Stimulated activated CD4-positive, alpha-beta T cell treated with anti-CD3 and anti-CD28 coated beads, Interleukin-1b, Interleukin-23, amount 100 ng/mL, for 48 hours (primary cell): ENCODE measurements at places on chromosomes 16 and 17.

DNA sequence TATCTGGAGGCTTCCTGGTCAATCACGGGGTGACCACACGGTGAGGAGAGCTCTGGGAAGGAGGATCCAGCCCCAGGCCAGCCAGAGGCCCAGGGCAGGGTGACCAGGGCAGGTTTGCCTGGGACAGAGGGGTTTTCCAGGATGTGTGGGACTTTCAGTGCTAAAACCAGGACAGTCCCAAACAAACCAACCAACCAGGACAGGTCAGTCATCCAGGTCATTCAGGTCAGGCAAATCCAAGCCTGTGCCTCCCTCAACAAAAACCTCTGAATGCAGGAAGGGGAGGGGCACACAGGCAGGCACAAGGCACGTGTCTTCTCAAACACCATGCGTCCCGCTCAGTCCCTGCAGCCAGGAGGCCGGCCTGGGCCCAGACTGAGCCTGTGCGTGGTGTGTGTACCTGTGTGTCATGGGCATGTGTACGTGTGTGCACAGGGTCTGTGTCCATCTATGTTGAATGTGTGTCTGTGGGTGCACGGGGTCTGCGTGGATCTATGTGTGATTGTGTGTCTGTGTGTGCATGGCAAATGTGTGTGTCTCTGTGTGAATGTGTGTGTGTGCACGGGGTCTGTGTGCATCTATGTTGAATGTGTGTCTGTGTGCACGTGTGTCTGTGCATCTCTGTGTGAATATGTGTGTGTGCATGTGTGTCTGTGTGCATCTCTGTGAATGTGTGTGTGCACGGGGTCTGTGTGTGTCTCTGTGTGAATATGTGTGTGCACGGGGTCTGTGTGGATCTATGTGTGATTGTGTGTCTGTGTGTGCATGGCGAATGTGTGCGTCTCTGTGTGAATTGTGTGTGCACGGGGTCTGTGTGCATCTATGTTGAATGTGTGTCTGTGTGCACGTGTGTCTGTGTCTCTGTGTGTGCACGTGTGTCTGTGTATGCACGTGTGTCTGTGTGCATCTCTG lies 78.9 kb downstream of the RTN4RL1 start:
- DNase-seq: no peak

DNA sequence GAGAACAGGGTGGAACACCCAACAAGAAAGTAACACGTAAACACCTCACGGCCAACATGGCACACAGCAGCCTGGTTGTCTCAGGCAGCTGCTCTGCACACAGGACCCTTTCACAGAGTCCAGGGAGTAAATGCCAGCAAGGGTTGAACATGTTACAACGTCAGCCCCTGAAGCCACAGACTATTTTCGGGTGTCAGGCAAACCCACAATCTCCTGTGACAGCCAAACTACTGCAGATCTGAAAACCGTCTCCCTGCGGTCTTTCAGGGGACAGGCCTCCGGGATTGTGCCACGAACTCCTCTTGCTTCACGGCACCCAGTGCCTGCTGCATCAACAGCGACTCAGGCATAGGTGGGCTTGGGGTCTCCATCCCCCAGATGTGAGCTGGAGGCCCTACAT lies 127.7 kb downstream of the XYLT1 start:
- DNase-seq: peak; percentile 37

DNA sequence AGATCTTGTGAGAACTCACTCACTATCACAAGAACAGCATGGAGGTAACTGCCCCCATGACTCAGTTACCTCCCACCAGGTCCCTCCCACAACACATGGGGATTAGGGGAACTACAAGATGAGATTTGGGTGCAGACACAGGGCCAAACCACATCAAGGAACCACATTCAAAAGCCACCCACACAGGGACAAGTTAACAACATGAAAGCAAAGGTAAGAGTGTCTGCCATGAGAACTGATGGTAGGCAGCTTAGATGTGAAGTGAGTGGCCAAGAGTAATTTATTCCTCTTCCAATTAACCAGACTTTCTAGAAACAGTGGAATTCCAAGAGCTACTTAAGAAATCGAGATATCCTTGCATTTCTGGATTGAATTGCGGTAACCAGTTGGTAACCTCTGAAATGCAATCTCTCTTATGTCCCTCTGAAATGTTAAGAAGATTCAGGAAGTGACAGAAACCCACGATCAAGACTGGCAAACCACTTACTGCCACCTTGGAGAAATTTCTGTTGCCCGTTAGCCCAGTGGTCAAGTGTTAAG lies 167.4 kb upstream of the CACNG5 start:
- peak; percentile 81 for DNase-seq

- no peak for DNase-seq
Measured at GRCh38 chr16:59591480-59591879, 857.4 kb upstream of the GOT2 start.

- DNase-seq: no peak
Measured at GRCh38 chr17:32943206-32943605, 15.3 kb downstream of the TMEM98 start.

GRCh38 chr17:27206447-27206846 lies 87.5 kb upstream of the WSB1 start:
- no peak for DNase-seq

- DNase-seq: no peak
Measured at GRCh38 chr17:62791767-62792446, 16.2 kb downstream of the MARCHF10 start.

GRCh38 chr16:79639576-79640311 lies 39.2 kb upstream of the MAF start:
- DNase-seq: no peak

- DNase-seq: no peak
Measured at GRCh38 chr16:81531419-81531821, 86.8 kb downstream of the CMIP start.

DNA sequence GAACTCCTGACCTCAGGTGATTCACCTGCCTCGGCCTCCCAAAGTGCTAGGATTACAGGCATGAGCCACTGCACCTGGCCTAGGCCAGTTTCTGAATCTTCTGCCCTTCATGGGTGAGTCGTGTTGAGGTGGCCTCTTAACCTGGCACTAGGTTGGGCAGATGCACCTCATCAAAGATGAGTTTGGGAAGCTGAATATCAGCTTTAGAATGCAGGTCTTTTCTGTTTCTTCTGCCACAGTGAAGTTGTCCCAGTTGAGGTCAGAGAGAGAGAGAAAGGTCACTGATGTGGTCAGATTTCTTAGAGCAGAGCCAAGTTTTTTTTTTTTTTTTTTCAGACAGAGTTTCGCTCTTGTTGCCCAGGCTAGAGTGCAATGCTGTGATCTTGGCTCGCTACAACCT lies 111.3 kb upstream of the WSCD1 start:
- no peak for DNase-seq

DNA sequence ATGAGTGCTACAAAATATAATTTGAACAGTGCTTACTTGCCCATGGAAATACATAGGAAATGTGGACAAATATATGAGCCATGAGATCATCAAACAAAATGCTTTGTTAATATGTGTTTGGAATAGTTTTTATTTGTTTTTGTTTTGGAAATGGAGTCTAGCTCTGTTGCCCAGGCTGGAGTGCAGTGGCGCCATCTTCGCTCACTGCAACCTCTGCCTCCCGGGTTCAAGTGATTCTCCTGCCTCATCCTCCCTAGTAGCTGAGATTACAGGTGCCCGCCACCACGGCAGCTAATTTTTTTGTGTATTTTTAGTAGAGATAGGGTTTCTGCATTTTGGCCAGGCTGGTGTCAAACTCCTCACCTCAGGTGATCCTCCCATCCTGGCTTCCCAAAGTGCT lies 2.8 kb downstream of the CNEP1R1 start:
- no peak for DNase-seq

- DNase-seq: no peak
Measured at GRCh38 chr16:86924537-86924936, 346.2 kb downstream of the FOXL1 start.

GRCh38 chr16:85422632-85423550 lies 190.2 kb upstream of the GSE1 start:
- DNase-seq: no peak

DNA sequence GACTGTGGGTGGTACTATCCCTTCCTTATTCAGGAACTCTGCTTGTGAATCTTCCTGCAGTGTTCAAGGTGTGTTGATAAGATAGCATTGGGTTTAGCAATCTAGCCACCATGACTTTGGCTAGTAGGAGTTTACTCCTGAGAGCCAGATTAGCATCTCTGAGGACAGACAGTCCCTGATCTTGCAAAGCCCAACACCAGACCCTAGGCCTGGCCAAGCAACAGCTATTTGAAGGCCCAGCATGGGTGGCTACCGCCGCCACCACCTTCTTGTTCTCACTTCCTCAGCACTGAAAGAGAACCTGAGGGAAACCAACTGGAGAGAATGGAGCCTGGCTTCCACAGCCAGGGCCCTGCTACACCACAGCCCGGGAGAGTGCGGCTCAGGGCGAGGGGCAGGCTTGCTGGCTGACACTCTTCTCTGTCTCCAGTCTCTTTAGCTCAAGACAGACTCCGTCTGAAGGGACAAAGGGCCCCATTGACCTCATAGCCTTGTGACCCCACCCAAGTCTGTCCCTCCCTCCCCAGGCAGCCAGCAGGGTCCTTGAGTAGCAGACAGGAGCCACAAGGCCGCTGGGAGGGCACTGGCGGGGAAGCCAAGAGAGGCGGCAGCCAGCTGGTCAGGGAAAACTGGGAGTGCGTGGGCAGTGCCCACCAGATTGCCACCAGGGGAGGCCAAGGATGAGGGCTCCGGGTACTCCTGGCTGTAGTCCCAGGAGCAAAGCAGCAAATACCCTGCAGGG lies 10.9 kb upstream of the ARHGAP23 start:
- DNase-seq: no peak
